Activated gamma-delta T cell treated with anti-CD3 and anti-CD28 coated beads, Interleukin-2, amount 50 U/mL, for 16 hours (primary cell): ENCODE measurements at places on chromosomes 11 and 22.

DNA sequence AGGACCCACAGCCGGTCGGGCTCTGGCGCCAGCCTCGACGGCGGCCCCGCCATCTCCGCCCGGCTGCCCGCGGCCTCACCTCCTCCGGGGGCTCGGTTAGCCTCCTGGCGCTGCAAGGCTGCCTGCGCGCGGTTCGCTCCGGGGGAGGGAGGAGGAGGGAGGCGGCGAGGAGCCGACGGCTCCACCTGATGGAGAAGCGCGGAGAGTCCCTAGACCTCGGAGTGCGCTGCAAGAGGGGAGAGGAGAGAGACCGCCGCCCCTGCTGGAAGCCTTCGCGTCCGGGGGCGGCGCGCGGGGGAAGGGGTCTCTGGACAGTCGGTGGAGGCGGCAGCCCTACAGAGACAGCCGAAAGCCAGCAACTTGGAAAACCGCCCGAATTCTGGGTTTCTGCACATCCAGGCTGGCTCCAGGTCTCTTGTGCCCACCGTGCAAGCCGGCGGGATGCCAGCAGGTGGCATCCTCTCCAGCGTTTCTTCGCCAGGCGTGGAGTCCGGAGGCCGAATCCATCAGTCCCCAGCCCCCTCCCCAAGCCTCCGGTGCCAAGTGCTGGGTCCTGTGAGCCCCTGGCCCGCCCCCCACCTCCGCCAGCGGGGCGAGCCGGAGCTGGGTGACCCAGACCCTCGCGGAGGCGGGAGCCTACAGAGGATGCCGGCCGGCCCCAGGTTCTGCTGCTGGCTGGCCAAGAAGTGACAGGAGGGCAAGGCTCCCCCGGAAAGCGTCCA, 2.9 kb upstream of the KIRREL3 start:
- DNase-seq = no peak

DNA sequence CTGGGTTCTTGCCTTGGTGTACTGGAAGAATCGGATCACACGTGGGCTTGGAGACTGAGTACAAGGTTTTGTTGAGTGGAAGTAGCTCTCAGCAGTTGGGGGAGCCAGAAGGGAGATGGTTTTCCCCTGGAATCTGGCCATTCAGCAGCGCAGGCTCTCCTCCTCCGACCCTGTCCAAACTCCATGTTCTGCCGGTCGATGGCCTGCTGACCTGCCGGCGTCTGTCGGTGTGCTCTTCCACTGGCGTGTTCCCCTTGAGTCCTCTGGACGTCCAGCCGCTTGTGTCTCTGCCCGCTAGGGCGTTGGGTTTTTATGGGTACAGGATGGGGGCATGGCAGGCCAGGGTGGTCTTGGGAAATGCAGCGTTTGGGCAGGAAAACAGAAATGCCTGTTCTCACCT, 38.5 kb upstream of the SLN start:
- DNase-seq = no peak

- no peak for DNase-seq
These were observed 4.9 kb upstream of the WNT11 start for GRCh38 chr11:76210931-76211851.

DNA sequence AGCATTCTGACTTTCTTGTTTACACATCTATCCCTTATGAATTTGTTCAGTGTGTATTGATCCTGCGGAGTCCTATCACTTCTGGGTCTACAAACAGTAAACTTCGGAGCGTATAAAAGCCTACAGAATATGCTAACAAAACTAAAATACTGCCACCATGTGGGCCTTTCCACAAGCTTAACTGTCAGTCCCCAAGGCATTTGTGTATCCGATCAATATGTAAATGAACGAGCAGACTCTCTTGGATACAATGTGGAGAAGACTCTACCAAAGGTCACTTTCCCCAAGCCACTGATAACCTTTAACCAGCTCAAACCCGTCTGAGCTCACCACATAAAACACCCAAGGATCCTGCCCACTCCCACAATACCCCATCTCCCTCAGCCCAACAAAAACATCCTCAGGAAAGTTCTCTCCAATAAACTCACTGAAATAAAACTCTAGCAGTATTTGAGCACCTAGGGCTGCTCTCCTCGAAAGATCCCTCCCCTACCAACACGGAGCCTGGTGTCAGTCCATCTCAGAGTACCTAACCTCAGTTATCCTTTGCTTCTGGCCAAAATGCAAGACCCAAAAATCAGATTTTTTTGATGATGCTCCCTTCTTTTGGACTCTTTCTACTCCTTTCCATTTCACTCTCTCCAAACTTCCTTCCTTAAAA, 17.8 kb downstream of the ADA2 start:
- DNase-seq = no peak

- no peak for DNase-seq
These were observed 88.5 kb downstream of the MYEOV start for GRCh38 chr11:69382131-69383128.

DNA sequence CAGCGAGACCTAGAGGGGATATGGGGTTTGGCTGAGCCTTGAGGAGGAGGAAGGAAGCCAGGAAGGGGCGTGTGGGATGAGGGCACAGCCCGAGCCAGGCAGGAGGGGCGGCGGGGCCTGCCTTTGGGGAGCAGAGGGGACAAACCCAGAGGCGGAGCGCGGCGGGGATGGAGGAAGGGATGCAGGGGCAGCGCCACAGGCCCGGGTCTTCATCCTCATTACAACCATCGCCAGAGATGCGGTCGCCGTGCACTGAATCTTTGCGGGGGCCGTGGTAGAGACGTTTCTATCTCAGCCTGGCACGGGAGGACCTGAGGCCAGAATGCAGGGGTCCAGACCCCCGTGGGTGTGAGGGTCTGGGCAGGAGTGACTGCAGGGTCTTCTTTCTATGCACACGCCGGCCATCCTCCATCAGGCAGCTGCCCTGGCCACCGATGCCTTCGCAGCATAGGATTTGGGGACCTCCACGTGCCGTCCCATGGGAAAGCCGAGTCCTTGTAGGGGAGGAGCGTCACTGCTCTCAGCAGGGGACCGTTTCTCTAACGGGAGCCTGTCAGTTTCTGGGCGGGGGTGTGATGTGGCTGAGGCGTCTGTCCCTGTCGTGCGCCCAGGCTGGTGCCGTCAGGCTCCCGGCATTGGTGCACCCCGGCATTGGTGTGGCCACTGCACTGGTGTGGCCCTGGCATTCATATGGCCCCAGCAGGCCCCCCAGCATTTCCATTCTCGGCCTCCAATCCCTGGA, 1267.9 kb downstream of the BRD1 start:
- no peak for DNase-seq

DNA sequence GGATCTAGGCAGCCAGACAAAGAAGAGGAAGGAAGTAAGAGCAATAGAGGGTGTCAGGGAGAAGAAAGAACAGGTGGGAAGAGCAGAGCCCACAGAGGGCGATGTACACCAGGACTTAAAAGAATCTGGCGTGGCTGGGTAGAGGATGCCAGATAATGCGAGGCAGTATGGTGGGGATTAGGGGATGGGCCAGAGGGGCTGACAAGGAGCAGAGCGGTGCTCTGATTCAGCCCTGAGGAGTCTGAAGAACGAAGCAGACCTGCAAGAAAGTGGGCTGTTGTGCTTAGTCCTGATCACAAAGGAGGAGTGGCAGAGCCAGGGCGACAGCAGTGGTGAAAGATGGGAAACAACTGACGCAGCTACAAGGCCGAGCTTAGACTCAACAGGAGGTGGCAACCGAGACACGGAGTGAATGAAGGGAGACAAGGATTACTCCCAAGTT, 163.7 kb downstream of the LARGE1 start:
- DNase-seq = no peak

DNA sequence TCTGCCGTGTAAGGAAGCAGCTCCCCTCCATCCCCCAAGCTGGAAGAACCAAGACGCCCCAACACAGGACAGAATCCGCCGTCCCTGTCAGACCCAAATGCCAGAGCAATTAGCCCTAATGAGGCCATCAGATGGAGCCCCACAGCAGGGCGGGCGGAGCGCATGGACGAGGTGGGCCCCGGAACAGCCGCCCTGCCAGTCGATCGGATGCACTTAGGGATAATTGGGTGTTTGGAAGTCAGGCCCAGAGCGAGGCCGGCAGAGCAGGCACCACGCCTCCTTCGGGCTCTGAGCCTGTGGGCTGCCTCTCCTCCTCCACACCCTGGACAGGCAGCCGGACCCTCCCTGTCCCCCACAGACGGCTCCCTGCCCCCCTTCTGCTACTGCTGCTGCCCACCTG, 5.5 kb upstream of the TH start:
- DNase-seq = no peak

DNA sequence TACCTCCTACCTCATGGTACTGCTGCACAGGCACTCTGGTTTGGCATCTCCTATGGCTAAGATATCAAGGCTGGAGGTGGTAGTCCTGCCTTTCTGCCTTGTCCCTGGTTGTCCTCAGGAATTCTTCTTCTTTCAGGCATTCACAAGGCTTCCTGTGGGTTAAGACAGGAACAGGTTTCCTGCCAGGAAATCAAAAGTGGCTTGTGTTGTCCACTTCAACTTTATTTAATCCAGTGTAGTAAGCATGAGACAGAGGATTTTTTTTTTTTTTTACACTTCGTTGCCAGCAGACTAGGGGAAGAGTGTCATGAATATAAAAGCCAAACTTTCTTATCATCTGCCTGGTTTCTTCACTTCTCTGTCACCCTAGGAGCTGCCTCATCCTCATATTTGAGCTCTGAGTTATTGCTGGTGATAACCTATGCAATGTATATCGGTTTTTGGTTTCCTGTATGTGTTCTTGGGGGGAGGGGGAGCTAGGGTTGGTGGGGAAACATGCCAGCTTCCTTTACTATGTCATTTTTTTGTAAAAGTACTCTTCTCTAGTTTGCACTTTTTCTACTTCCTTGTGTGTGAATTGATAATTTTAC, 50.2 kb downstream of the XKR3 start:
- no peak for DNase-seq

DNA sequence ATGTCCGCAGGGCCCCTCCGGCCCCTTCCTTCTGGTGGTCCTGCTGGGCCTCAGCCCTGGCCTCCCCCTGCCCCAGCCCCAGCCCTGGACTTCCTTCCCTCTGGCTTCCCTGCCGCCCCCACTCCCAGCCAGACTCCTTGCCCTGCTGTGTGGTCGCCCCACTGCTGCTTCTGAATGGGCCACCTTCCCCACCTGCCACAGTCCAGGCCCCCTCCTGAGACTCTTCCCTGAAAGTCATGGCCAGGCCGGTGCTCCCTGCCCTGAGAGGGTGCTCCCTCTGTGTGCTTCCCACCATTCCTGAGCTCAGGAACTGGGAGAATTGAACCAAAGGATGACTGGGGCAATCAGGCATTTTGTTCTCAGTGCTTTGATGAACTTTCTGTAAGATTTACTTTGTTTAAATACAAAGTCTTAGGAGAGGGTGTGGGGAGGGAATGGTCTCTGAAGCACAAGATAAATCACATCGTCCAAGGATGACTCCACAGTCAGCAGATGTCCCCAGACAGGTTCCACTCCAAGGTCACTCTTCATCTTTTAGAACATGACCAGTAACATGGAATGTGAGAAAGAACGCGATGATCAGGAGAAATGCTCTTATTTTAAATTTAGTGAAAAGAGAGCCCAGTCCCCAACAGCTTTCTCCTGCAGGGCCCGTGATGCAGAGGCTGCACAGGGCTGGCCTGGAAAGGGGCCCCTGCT, 774 bp downstream of the APOBEC3D start:
- DNase-seq = no peak

DNA sequence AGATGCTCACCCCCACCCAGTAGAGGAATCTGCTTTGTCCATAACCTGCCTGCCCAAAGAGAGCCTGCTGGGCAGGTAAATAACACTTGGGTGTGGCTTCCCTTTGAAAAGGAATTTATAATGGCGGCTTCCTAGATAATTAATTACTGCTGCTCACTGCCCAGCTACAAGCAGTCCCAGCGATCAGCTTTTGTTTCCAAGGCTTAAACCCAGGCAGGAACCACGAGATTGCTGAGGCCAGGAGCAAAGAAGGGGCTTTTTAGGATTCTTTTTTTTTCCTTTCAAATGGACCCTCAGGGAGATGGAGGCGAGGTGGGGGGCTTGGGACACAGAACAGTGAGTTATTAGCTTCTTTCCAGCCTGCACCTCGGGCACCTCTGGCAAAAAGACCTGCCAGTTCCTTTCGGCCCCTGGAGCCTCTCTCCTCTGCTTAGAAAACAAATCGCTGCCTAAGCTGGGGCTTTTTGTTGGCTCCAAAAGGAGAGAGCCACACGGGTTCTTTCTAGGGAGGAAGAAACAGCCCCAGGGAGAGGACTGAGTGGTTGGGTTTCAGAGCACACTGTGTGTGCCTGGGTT, 107.2 kb downstream of the TSPAN18 start:
- no peak for DNase-seq

GRCh38 chr11:72072348-72072747, 8.0 kb downstream of the NUMA1 start:
- no peak for DNase-seq

GRCh38 chr22:18088825-18089568, 11.2 kb downstream of the PEX26 start:
- DNase-seq = no peak

GRCh38 chr11:93526641-93527583, 16.3 kb downstream of the SMCO4 start:
- DNase-seq = no peak

DNA sequence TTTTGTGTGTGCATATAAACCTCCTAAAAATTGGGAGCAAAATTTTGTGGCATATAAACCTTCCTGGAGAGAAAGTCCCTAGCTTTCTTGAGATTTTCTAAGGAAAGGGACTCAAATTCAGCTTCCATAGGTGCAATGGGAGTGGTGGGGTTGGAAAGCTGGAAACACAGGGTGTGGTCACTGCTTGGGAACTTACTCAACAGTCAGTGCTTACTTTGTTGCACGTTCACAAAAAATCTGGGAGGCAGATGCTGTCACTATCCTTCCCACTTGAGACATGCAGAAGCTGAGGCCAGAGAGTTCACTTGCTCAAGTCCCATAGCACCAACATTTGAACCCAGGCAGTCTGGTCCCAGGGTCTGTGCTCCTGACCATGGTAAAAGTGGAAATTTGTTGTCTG, 3.9 kb upstream of the CATSPERZ start:
- DNase-seq = no peak

GRCh38 chr22:38413085-38414008, 41.7 kb downstream of the KCNJ4 start:
- no peak for DNase-seq

GRCh38 chr11:2466869-2467694, 22.3 kb downstream of the KCNQ1 start:
- peak; percentile 25 for DNase-seq

DNA sequence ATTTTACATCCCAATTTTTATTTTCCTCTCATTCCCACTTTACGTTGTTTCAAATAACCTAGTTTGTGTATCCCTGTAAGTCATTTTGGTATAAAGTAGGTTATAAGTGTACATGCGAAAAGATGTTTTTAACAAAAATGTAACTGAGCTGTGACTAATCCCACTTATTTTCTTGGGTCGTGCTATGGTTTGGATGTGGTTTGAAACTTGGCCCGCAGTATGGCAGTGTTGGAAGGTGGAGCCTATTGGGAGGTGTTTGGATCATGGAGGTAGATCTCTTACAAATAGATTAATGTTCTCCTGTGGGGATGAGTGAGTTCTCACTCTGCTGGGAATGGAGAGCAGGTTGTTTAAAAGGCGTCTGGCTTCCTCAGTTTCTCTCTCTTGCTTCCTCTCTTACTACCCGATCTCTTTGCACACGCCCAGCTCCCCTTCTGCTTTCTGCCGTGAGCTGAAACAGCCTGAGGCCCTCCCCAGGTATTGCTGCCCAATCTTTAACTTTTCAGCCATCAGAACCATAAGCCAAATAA, 7.2 kb downstream of the RPL27A start:
- no peak for DNase-seq

- DNase-seq = no peak
These were observed 494.5 kb downstream of the BRD1 start for GRCh38 chr22:49333206-49333605.
